Nephron progenitor cell (in vitro differentiated cells): ENCODE measurements at places on chromosomes 2 and 18.

- DNase-seq: no peak
Observed at GRCh38 chr2:230757476-230757875, 44.8 kb downstream of the CAB39 start.

- peak; percentile 23 for DNase-seq
Observed at GRCh38 chr18:59219672-59220163, at the start of gene GRP. Gene GRP (plus strand): TSS chr18:59220158. CDS start chr18:59220266, 108 bp downstream.

- DNase-seq: no peak
Observed at GRCh38 chr18:58635891-58636290, 7.0 kb upstream of the ALPK2 start.

GRCh38 chr2:4900861-4901770 lies 791.1 kb upstream of the SOX11 start:
- no peak for DNase-seq

- DNase-seq: no peak
Observed at GRCh38 chr2:83742117-83742782, 716.8 kb downstream of the SUCLG1 start.

- no peak for DNase-seq
Observed at GRCh38 chr2:153770359-153770991, 101.2 kb upstream of the GALNT13 start.

GRCh38 chr18:26765498-26765897 lies 100.0 kb downstream of the AQP4 start:
- DNase-seq: no peak

DNA sequence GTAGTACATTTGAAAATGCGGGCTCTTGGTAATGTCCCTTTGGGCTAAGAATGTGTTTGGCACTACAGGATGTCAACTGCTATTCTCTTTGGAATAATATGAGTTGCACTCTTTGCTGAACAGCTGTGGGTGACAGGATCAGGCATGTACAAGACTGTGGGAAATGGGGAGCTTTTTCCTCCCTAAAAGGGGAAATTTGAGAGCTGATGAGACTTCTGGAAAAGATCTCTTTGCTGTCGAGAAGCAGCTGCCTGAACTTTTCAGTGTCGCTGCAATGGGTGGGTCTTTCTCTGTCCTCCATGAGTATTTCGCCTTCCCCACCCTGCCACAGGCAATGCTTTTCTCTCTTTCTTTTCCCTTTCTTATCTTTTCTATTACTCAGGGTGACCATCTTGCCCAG lies 762.2 kb upstream of the GCFC2 start:
- no peak for DNase-seq

DNA sequence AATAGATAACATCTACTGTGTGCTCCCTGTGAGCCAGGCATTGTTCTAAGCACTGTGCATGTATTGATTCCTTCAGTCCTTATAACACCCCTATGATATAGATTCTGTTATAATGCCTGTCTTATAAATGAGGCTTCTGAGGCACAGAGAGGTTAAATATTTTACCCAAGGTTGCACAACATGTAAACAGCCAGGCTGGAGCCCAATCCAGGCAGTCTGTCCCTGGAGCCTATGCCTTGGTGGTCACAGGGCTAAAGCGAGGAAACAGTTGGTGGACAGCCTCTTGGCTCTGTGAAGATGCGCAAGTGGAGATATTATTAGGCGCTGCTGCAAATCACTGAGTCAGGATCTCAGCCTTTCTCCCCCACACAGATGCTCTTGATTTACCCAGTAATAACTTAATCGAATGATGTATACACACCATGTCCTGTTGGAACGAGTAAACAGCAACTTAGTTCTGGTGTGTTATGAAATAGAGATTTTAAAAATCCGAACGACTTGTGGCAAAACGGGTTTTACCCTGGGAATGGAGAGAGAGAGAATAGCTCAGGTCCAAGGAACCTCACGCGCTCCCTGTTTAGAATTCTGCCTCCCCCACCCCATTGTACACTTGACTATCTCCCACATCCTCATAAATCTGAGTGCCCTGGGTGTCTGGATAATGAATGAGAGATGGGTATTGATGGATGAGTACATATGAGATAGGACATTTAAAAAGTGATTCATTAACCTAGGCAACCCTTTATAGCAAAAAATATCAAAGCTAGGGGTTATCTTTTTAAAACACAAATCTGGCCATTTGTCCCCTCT lies 231.9 kb downstream of the BCL2 start:
- DNase-seq: no peak

- DNase-seq: no peak
Observed at GRCh38 chr2:217382794-217383193, 522.9 kb upstream of the TNP1 start.

- DNase-seq: no peak
Observed at GRCh38 chr2:88871336-88871735, 179.9 kb downstream of the RPIA start.

- no peak for DNase-seq
Observed at GRCh38 chr2:176127774-176128072, 1.8 kb upstream of the HOXD8 start.

DNA sequence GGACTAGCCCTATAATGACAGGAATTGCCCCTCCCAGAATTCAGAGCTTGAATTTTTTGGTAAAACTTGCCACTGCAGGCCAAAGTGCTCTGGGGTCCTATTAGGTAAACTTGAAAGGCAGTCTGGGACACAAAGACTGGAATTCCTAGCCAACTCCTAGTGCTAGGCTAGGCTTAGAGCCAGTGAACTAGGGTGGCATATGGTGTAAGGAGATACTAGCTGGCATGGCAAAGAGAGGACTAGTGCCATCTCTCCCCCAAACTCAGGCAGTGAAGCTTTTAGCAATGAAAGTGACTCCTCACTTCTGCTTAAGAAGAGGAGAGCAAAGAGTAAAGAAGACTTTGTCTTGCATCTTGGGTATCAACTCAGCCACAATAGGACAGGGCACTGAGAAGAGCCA lies 410.5 kb upstream of the CNTNAP5 start:
- DNase-seq: no peak

GRCh38 chr2:189348369-189348768 lies 92.9 kb upstream of the WDR75 start:
- no peak for DNase-seq

DNA sequence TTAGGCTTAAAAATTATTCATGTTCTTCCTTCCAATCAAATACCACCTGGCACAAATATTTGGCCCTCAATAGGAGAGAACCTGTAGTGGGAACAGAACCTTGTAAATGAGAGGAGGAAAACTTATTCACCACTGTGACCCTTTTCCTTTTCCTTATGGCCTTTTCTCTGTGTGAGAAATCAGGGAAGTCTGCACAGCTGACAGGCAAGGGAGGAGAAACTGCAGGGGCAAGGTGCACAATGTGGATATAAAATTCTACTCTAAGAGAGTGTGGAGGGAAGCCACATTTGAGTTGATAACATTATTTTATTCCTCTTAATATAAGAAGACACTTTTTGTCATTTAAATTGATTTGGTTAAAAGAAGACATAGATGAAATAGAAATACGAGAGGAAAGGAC lies 1247.0 kb upstream of the CHAC2 start:
- no peak for DNase-seq

DNA sequence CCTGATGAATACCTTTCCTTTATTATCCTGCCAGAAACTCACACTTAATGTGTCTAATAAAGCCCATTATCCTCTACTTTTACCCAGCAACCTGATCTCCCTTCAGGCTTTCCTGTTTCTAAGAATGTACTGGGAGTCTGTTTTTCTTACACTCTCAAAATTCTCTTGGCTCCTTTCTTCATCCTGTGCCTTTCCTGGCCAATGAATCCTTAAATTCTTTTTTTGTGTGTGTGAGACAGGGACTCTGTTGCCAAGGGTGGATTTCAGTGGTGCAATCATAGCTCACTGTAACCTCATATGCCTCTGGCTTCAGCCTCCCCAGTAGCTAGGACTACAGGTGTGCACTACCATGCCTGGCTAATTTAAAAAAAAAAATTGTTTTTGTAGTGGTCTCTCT lies 72.7 kb downstream of the MAP2 start:
- no peak for DNase-seq

- DNase-seq: no peak
Observed at GRCh38 chr2:72097276-72097675, 50.4 kb downstream of the CYP26B1 start.

DNA sequence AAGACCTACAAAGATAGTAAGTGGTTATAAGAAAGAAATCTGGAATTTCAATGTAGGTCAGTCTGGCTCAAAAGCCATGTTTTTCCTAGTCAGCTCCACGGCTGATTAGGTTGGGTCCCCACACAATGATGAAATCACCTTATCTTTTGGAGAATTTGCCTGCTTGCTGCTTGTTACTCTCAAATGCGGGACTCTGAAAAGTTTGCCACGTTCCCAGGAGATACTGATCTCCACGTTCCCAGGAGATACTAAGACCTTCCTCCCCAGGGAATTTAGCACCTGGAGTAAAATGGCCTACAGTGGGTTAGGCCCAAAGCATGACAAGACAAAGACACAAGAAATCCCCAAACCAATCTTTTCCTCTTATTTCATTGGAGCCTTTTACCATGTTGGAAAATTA lies 449.6 kb downstream of the TNS1 start:
- DNase-seq: no peak

DNA sequence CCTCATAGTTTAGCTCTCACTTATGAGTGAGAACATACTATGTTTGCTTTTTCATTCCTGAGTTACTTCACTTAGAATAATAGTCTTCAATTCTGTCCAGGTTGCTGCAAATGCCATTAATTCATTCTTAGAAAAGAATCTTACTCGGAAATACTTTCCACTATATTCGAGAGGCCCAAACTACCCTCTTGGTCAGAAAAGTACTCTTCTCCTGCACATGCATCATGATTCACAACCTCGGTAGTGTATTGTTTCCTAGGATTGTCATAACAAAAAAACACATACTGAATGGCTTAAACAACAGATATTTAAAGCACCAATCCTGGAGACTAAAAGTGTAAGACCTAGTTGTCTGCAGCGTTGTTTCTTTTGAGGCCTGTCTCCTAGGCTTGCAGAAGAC lies 364.0 kb upstream of the SLC14A2 start:
- DNase-seq: no peak

GRCh38 chr2:200373231-200373630 lies 66.7 kb downstream of the SPATS2L start:
- DNase-seq: no peak

DNA sequence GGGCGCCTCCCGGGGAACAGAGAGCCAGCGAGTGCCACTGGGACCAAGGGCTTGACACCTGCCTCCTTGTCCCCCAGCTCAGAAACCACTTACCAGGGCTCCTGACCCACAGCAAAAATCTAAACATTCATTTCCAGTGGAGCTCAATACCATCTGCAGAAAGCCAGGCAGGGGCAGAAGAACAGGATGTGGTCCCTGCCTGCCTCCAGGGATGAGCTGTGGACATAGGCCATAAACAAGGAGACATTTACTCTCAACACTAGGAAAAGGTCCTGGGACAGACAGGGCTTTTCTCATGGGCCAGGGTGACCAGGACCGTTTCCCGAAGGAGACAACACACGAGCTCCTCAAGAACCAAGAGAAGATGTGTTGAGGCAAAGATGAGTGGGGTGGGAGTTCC lies 203.0 kb downstream of the CTIF start:
- DNase-seq: no peak

DNA sequence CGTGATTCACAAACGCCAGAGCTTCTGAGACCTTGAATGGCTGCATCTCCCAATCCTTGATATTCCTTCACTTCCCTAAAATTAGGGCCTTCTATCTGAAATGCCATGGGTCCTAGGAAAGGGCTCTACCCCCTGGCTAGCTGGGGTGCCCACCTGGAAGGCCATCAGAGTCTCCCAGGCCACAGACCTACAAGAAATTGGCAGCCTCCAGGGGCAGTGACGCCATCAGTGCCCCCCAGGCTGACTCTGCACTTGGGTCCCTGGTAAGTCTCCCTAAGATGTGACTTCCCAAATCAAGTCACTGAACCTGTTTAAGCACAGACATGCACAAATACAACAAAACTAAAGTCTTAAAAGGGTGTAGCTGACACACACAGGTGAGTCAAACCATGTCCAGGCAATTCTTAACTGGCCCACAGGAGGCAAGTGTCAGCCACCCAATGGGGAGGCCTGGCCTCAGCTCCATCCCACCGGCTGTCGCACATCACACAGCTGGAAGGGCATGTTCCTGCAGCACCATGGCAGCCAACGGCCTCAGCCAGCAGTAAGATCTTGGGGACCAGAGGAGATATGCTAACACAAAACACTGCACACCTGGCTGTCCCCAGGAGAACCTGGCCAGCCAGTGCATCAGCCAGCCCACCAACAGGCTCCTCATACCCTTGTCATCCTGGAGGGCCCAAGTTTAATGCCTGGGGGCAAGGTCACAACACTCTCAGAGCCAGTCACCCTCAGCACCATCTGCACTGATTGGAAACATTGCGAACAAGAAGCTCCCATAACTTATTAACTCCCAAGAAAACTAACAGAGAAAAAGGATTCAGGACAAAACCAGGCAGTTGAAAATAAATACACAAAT lies 5.2 kb downstream of the PARD6G start:
- no peak for DNase-seq

DNA sequence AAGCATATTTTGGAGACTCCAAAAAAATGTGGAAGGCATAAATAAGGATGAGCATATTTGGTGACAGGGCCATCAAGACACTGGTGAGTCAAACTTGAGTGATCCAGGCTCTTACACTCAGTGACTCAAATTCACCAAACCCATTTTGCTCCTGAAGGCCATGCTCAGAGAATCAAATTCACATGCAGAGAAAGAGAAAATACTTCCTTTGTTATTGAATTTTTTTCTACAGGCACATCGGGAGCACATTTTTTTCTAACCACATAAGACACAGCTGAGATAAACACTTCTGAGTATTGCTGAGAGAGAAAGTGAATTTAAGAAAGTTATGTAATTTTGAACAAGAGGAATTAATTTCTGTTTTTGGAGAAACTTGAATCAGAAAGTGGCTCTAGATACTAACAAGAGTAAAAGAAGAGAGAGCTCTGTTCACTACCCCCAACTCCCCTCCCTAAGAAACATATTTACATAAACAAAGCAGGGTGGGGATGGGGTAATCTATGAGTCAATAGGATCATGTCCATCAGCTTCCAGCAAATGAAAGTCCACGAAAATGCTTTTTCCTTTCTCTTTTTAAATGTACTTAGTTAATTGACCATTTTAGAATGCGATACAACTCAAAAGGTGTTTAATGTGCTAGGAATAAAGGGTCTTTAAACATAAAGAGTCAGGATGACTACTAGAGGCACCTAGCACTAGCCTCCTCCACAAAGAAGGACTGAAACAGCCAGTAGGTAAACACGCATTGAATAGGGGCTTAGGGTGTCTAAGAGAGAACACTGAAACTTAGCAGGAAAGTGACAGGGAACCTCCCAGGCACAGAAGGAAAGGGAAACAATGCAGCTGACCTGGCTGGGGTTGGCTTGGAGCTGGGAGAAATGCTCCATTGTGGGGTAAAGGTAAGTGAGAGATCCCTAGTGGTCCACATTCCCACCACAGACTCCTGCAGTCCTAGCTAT lies 152.3 kb downstream of the KCNE4 start:
- DNase-seq: no peak

- DNase-seq: no peak
Observed at GRCh38 chr2:20632446-20632990, 18.4 kb downstream of the HS1BP3 start.
